ENCODE measurements at places on chromosomes 7 and 10.

GRCh38 chr7:143300959-143301935, 13.1 kb downstream of the CASP2 start:
- no peak for DNase-seq

DNA sequence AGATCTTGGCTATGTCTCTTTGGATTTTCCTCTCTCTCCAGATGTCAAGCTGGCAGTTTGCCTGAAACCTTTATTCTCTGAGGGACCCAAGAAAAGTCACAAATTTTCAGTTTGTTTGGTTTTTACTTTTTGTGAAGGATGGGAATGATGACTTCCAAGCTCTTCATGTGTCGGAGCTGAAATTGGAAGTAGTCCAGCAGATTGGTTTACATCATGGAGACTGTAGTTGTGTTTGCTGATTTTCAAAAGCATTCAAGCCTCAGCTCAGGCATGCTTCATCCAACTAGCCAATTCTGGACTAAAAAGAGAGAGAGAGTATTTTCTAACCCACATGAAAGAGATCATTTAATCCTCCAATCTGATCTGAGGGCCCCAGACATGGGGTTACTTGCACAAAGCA, 326.2 kb upstream of the AUTS2 start:
- DNase-seq = no peak

DNA sequence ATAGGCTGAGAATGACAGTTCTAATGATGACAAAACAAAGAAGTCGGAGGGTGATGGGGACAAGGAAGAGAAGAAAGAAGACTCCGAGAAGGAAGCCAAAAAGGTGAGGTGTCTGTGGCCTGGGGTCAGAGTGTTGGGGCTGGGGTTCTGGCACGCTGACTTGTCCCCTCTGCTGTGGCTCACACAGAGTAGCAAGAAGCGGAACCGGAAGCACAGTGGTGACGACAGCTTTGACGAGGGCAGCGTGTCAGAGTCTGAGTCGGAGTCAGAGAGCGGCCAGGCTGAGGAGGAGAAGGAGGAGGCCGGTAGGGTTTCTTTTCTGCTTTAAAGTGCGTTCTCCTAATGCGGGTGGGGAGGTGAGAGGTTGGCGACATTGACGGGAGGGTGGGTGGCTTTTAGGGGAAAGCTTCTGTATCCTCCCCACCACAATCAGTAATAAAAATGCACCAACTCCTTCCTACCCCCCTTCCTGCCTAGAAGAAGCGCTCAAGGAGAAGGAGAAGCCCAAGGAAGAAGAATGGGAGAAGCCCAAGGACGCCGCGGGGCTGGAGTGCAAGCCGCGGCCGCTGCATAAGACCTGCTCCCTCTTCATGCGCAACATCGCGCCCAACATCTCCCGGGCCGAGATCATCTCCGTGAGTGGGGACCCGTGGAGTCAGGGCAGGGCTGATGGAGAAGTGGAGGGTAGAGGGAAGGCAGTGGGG, 4.6 kb downstream of the UFSP1 start:
- no peak for DNase-seq

DNA sequence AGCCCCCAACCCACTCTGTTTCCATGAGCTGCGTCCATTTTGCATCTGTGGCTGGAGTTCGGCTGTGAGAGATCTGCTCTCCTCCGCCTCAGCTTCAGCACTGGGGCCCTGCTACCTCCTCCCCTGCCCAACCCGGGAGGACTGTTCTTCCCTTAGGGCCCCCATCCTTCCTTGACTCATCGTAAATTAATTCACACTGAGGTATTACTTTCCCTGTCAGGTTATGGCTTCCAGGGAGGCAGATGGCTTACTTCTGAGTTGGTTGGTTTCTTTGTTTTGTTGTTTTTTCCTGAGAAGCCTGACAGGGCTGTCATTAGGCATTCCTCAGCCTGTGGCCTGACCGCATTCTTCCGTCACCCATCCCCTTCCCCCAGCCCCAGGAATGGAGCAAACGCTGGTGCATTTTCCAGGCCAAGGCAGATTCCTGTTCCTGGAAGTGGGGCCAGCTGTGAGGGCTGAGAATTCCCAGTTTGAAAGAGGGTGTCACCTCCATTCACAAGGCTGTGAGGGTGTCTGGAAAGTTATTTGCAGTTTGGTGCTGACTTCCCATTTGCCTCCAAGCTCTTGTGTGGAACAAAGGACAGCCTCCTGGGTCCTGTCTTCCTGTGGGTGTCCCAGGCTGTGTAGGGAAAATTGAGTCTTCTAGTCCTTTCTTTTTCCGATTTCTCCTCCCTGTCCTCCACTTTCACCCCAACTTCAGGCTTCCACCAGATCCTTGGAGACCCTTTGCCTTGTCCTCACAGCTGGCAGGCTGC, 11.7 kb downstream of the CPA5 start:
- DNase-seq = no peak

- DNase-seq = no peak
Observed at GRCh38 chr10:71267508-71268240, 51.4 kb upstream of the SLC29A3 start.

- DNase-seq = no peak
Observed at GRCh38 chr7:122488241-122488640, 183.7 kb upstream of the FEZF1 start.

- no peak for DNase-seq
Observed at GRCh38 chr7:69036301-69036700, 562.0 kb upstream of the AUTS2 start.

DNA sequence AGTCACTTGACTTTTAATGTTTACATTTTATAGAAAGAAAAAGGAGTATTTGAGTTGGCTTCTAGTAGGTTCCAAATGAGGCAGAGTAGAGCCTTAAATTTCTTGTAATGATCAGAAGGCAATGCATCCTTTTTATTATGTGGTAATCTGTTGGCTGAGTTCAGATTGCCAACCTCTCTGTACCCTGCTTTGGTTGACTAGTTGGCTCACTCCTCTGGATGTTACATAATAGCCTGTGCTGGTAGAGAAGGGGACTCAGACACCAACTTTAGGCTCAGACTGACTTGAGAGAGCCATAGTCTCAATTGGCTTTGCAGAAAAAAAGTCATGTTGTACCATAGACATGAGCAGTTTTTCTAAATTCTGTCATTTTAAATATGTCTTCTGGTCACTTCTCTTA, 46.8 kb upstream of the GLCCI1 start:
- DNase-seq = no peak

GRCh38 chr7:38229386-38229785, 44.0 kb downstream of the TARP start:
- DNase-seq = no peak

DNA sequence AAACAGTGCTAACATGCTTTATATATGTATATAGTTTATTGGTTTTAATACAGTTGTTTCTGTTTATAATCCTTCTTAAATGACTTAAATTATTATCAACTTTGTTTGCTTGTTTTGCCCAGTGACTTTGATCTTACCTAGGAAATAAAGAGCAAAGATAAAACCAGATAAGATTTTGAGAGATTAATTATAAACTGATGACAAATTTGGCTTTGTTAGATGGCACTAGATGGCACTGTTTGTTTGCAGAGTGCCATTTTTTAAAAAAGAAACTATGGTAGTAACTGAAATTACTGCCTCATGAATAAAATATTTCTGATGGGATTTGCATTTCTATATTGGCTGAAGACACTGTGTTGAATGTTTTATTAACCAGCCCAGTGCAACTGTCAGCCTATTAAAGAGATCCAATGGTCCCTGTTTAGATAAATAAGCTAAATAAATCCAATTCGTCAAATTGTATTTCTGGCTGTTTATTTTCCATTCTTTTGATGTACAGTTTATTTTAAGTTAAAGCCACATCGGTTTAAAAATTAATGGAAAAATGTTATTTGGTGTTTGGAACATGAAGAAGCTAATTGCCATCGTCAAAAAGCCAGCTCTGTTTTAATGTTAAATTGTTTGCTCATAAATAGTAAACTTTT, 28.7 kb downstream of the VTI1A start:
- no peak for DNase-seq

- peak; percentile 78 for DNase-seq
Observed at GRCh38 chr7:156612930-156613329, 27.6 kb upstream of the RNF32 start.

- DNase-seq = peak; percentile 99
Observed at GRCh38 chr10:8053446-8054243, 843 bp upstream of the GATA3 start.

DNA sequence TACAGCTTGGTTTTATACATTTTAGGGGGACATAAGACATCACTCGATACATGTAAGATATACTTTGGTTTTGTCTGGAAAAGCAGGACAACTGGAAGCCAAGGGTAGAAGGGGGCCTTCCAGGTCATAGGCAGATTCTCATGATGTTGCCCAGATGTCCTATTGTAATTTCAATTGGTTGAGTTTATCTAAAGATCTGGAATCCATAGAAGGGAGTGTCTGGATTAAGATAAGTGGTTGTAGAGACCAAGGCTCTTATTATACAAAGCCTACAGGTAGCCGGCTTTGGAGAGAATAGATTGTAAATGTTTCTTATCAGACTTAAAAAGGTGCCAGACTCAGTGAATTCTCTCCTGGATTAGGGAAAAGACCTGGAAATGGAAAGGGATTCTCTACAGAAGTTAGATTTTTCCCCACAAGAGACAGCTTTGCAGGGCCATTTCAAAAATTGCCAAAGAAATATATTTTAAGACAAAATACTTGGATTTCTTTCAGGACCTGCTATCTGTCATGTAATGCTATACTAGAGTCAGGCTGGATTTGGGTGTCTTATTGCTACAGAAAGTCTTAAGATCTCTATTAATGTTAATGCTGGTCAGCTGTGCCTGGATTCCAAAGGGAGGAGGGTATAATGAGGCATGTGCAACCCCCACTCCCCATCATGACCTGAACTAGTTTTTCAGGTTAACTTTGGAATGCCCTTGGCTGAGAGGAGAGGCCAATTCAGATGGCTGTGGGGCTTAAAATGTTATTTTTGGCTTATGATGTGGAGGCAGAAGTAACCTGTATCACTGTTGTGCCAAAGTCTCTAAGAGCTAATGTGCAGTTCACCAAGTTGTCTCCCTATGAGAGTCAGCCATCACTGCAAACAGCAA, 511.1 kb upstream of the C7orf33 start:
- no peak for DNase-seq

DNA sequence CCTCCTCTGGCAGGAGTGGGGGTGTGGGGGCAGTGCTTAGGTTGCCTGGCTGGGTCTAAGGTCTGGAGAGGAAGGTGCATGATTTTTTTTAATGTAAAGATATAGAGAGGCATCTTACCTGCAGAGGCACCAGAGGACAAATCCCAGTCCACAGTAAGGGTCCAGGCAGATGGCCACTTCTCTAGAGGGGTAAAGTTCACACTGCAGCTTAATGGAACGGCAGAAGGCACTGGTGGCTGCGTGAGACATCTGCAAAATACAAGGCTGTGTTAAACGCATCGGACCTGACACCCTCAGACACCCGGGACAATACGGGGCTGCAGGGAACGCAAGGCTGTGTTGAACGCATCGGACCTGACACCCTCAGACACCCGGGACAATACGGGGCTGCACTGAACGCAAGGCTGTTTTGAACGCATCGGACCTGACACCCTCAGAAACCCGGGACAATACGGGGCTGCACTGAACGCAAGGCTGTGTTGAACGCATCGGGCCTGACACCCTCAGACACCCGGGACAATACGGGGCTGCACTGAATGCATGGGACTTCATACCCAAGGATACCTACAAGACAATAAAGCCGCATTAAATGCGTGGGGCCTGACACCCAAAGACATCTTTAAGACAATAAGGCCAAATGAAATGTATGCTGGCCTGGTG, 206.0 kb downstream of the ZMYND11 start:
- no peak for DNase-seq

- DNase-seq = no peak
Observed at GRCh38 chr10:3173171-3173878, 743 bp upstream of the PITRM1 start.

- no peak for DNase-seq
Observed at GRCh38 chr10:60848126-60848525, 69.8 kb downstream of the CDK1 start.

GRCh38 chr7:119748991-119749390, 524.0 kb upstream of the KCND2 start:
- no peak for DNase-seq

DNA sequence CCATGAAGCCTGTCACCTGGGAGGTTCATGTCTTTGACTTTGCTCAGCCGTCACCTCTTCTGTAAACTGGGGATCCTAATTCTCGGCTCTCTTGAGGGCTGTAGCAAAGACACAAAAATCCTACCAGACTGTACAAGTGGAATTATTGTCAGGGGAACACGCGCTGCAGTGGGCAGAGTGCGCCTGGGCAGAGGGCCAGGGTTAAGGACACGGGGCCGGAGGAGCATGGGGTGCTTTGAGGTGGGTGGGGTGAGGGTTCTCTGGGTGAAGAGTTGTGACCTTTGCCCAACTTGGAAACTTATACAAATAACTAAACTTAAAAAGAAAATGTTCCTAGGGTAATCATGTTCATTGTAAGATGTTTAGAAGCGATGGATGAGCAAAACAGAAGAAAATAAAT, 36.0 kb downstream of the PALD1 start:
- DNase-seq = no peak

GRCh38 chr7:44974549-44974948, 4.3 kb downstream of the MYO1G start:
- DNase-seq = no peak

DNA sequence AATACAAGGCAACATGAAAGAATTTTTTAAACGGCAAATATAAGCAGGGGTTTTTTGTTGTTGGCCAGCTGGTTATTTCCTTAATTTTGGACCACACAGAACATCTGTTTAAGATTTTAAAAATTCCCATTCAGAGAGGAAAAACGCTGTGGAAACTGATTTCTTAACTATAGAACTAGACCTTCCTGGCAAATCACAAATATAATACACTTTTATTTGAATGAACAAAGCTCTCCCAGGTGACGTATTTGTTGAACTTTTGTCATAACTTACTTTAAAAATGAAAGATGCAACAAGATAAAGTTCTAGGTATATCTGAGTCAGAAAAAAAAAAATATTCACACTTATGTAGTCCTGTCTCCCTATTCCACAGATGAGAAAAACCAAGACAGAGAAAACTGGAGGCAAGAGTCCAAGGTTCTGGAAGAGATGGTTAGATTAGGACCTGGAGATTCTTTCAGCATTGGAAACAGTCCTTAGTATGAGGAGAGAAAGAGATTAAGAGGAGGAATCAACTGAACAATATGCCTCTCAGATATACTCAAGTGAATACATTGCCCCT, 269.1 kb downstream of the NEBL start:
- no peak for DNase-seq

DNA sequence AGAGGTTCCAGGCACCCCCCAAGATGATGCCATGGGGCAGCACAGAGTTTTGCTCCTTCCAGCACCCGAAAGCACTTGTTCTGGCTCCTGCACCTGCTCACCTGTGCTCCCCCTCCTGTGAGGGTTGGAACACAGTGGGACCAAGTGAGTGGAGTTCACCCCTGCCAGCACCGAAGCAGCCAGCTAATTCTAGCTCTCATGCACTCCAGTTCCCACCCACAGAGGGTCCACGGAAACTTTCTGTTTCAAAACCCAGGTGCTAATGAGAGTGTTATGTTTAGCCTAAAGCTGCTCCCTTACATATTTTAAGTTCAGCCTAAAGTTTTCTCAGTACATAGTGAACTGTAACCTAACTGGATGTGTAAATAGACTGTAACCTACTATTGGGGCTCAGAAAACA, 42.6 kb upstream of the SLC35G1 start:
- DNase-seq = no peak

GRCh38 chr7:128701062-128701785, 29.1 kb downstream of the GARIN1A start:
- DNase-seq = no peak

- no peak for DNase-seq
Observed at GRCh38 chr10:97596101-97597082, 6.9 kb downstream of the C10orf62 start.
